ENCODE measurements at places on chromosomes 2 and 18. TPM values are rescaled to one million over a fixed set of nuclear protein-coding genes. Genes with fewer than 3 reads are reported as not detected.

Gene ALPI
- total RNA-seq = not detected

DNA sequence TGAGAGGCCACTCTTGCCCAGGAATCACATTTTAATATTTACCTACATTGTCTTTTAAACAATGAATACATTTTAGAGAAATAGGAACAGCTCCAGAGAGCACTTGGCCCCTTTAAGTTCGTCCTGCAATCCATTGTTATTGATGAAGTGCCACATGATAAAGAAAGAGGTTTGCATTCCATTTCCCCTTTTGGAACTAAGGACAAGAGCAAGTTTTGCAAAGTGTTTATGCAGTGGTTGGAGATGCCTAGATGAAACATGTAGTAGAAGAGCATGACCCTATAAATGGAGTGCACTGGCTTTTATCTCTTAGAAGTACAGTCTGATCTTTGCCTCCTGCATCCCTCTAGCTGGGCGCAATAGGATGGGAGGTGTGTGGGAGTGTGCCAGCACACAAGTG lies 118.7 kb upstream of the CNTNAP5 start:
- no peak overlapping the region for H3K4me3 ChIP-seq
- H3K4me1 ChIP-seq = no peaks in the 10 kb centered on the region
- no peak for DNase-seq
- H3K27ac ChIP-seq = no peak overlapping the region
- H3K27me3 ChIP-seq = no peaks in the 10 kb centered on the region

DNA sequence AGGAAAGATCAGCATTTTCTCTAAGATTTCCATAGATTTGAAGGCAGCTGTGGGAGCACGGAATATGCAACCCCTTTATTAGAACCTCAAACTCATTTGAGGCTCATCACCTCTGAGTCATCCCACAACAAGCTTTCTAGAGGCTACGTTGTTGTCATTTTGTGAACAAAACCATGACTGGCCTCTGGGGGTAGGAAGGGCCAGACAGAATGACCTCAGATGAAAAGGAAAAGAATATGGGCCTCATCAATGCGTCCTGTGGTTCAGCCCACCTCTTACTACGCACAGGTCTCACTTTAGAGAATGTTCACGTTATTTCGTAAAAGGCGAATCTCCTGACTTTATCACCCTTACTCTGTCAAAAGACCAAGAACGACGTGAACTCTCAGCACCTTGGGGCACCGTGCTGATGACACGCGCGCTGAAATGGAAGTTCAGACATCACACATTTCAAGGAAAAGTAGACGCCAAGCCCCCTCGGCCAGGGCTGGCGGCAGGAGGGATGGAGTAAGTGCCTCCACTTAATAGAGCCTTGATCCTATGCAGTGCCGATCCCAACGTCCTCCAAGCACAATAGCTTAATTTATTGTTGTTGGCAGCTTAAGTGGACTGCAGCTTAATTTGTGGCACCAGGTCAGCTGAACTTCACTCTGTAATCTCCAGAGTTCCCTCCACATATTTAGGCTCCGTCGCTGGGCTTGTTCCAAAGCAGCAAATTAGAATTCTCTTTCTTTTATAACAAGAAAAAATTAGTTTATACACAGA lies 208.3 kb downstream of the EIPR1 start:
- no peak overlapping the region for H3K27ac ChIP-seq
- no peak overlapping the region for H3K4me3 ChIP-seq
- H3K4me1 ChIP-seq = no peaks in the 10 kb centered on the region
- no peaks in the 10 kb centered on the region for H3K36me3 ChIP-seq

Gene PRSS56
- total RNA-seq = not detected

Gene CHAC2
- 4.4 TPM for total RNA-seq

DNA sequence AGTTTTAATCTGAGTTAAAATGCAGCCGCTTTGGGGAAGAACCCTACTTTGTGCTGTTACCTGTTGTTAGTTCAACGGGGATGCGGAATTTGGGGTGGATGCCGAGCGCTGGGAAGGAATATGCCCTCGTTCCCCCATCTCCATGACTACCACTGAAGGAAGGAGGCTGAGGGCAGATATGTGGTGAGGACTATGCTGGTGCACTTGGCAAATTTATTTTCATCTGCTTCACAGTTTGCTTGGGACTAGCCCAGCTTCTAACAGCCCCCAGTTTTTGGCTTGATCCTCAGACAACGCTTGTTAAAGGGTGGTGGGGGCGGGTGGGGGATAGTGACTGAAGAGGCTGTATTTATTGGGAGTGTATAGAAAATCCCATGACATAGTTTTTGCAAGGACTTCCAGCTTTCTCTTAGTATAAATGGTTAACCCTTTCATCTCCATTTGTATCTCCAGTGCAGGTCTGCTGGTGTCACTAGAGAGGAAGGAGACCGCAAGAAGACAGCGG lies 100.8 kb downstream of the COLEC12 start:
- no peak overlapping the region for H3K4me3 ChIP-seq

- H3K4me3 ChIP-seq = no peak overlapping the region
- H3K4me1 ChIP-seq = no peaks in the 10 kb centered on the region
- no peaks in the 10 kb centered on the region for H3K27me3 ChIP-seq
- no peak overlapping the region for H3K27ac ChIP-seq
These were observed 38.7 kb downstream of the SLC4A5 start for GRCh38 chr2:74304332-74305148.

DNA sequence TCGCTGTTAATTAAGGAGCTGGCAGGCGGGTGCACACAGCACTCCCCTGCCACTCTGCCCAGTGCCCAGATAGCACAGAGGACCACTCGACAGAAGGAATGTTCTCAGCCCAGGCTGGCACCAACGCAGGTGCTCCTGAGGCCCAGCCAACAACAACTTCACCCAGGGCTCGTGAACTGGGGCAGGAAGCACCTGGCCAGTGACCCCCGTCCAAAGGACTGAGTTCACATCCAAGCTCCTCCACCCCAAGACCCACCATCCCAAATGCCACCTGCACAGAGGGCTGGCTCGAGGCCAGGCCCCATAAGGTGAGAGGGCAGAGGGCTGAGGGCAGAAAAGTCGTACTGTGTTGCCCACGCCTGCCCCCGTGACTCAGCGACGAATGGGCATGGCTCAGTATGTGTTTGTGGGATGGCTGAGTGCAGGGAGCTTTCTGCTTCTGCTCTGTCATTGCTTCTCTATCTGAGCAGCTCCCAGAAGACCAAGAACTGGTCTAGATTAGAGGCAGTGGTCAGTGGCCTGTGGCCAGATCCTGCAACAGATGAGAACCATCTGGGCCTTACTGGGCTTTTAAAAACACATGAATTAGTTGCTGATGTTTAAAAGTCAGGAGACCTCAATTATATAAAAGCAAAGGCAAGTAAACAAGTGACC lies 68.4 kb downstream of the POLR1A start:
- peaks cover 32% of the 10 kb centered on the region for H3K36me3 ChIP-seq
- DNase-seq = peak; percentile 72
- H3K27ac ChIP-seq = peak overlapping the region; percentile 96
- no peak overlapping the region for H3K4me3 ChIP-seq

Gene ATP6V1C2
- total RNA-seq = 2.7 TPM

GRCh38 chr18:8721094-8721669 lies 15.8 kb downstream of the MTCL1 start:
- no peak overlapping the region for H3K4me3 ChIP-seq
- no peak for DNase-seq
- no peak overlapping the region for H3K27ac ChIP-seq
- no peaks in the 10 kb centered on the region for H3K4me1 ChIP-seq
- no peaks in the 10 kb centered on the region for H3K27me3 ChIP-seq
- no peaks in the 10 kb centered on the region for H3K36me3 ChIP-seq

Gene PLGLB1
- 0.61 TPM for total RNA-seq

GRCh38 chr18:62409821-62410220 lies 84.7 kb downstream of the TNFRSF11A start:
- H3K4me3 ChIP-seq = no peak overlapping the region
- no peaks in the 10 kb centered on the region for H3K36me3 ChIP-seq
- no peaks in the 10 kb centered on the region for H3K4me1 ChIP-seq
- no peak overlapping the region for H3K27ac ChIP-seq

GRCh38 chr18:75285876-75286275 lies 75.3 kb downstream of the TSHZ1 start:
- H3K4me3 ChIP-seq = no peak overlapping the region
- H3K36me3 ChIP-seq = peaks cover 34% of the 10 kb centered on the region
- no peaks in the 10 kb centered on the region for H3K27me3 ChIP-seq
- no peak overlapping the region for H3K27ac ChIP-seq
- H3K4me1 ChIP-seq = no peaks in the 10 kb centered on the region
- DNase-seq = peak; percentile 54

DNA sequence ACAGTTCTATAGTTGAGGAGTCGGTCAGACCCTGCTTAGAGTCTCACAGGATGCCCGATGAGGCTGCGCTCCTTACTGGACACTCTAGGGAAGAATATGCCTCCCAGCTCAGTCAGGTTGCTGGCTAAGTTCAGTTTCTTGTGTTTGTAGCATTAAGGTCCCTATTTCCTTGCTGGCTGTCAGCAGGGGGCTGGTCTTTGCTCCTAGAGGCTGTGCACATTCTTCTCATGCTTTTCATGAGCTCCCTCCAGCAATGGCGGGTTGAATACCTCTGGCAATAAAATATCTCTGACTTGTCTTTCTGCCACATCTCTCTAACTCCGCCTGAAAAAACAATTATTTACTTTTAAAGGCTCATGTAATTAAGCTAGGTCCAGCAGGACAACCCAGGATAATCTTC lies 79.4 kb upstream of the DNAJC10 start:
- no peaks in the 10 kb centered on the region for H3K36me3 ChIP-seq
- no peak overlapping the region for H3K4me3 ChIP-seq
- no peaks in the 10 kb centered on the region for H3K27me3 ChIP-seq

Gene UGT1A7
- not detected for total RNA-seq

DNA sequence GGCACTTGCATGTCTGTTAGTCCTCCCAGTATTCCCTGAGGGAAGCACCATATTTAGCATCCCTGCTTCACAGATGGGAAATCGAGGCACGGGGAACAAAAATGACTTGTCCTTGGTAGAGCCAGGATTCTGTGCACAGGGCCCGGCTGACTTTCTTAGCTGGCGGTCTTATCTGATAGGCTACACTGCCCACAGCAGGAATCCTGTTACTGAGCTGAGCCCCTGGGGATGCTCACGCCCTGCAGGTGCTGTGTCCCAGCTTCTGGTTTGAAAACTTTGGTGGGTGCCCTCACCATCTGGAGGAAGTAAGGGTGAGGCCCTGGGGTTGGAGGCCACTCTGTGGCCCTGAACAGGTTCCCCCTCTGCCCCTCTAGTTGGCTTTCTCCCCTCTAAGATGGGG lies 68.4 kb upstream of the MCFD2 start:
- H3K27me3 ChIP-seq = no peaks in the 10 kb centered on the region
- H3K4me3 ChIP-seq = no peak overlapping the region
- peak overlapping the region; percentile 88 for H3K27ac ChIP-seq

DNA sequence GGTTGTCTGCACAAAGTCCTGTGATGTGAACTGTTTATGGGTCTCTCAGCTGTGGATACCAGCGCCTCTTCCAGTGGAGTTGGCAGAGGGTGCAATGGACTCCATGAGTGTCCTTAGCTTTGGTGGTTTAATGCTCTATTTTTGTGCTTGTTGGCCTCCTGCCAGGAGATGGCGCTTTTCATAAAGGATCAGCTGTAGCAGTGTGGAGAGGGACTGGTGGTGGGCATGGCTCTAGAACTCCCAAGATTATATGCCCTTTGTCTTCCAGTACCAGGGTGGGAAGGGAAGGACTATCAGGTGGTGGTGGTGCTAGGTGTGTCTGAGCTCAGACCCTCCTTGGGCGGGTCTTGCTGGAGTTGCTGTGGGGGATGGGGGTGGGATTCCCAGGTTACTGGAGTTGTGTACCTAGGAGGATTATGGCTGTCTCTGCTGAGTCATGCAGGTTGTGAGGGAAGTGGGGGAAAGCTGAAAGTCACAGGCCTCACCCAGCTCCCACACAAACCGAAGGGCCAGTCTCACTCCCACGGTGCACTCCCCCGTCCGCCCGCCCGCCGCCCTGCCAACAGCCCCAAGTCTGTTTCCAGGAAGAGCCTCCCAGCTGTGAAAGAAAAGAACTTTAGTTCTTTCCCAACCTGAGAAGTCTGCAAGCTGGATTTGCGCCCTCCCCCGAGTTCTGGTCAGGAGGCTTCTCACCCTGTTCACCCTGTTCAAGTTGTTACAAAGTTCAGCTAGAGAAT lies 108.1 kb downstream of the MARCO start:
- DNase-seq = no peak
- H3K4me1 ChIP-seq = no peaks in the 10 kb centered on the region
- H3K36me3 ChIP-seq = no peaks in the 10 kb centered on the region
- no peak overlapping the region for H3K27ac ChIP-seq
- no peaks in the 10 kb centered on the region for H3K27me3 ChIP-seq

Gene MLPH
- total RNA-seq = 539 TPM

GRCh38 chr2:76678383-76679024 lies 843.7 kb downstream of the LRRTM4 start:
- no peak overlapping the region for H3K4me3 ChIP-seq
- no peaks in the 10 kb centered on the region for H3K36me3 ChIP-seq
- H3K4me1 ChIP-seq = no peaks in the 10 kb centered on the region
- no peak overlapping the region for H3K27ac ChIP-seq

- no peaks in the 10 kb centered on the region for H3K4me1 ChIP-seq
- no peaks in the 10 kb centered on the region for H3K36me3 ChIP-seq
- no peaks in the 10 kb centered on the region for H3K27me3 ChIP-seq
- no peak overlapping the region for H3K27ac ChIP-seq
- H3K4me3 ChIP-seq = no peak overlapping the region
These were observed 22.1 kb upstream of the PIK3C3 start for GRCh38 chr18:41932899-41933298.

Gene COQ10B
- total RNA-seq = 34.7 TPM

- H3K27me3 ChIP-seq = no peaks in the 10 kb centered on the region
- H3K4me1 ChIP-seq = peaks cover 14% of the 10 kb centered on the region
- no peaks in the 10 kb centered on the region for H3K36me3 ChIP-seq
- peak overlapping the region; percentile 81 for H3K4me3 ChIP-seq
- no peak for DNase-seq
- peak overlapping the region; percentile 87 for H3K27ac ChIP-seq
These were observed 625 bp upstream of the NBAS start for GRCh38 chr2:15561574-15562344.

Data from upper lobe of left lung (tissue), 6 donors.